ENCODE measurements at places on chromosomes 5 and 9.

GRCh38 chr5:154237946-154238345, 47.4 kb downstream of the GALNT10 start:
- no peak for DNase-seq

DNA sequence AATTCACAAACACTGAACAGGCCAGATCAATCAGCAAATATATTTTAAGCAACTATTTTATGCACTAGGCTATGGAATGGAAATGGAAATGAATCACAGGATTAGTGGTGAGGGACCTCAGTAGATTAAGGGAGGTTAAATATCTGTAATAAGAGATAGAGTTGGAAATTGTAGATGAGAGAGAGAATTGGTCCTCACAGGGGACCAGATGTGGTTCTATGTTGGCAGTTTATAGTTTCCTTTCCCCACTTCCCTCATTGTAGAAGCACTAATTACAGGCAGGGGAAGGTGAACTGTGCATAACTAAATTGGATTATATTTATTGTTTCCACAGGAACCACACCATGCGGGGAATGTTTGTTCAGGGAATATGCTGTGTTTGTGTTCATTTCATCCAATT, 496.2 kb downstream of the ARHGEF28 start:
- DNase-seq, result no peak

GRCh38 chr5:174733836-174734235, 9.5 kb downstream of the MSX2 start:
- no peak for DNase-seq

GRCh38 chr5:101024299-101024698, 121.2 kb upstream of the ST8SIA4 start:
- DNase-seq, result no peak

DNA sequence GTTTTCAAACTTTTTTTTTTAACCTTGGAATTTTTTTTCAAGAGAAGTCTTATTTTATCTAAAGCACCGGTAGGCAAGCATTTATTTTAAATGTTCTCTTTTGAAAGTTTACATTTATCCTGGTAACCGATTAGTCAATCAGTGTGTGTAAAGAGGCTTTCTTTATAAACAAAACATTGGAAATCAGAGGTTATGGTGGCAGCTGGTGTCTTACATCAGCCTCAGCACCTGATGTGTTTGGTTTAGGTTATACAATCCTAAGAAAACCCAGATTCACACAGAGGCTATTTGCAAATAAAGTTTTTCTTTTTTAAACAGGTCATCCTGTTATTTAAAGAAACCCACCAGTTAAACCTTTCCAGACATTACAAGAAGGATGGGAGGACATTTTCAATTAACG, 173.3 kb upstream of the GDNF start:
- DNase-seq, result peak; percentile 2

- DNase-seq, result no peak
These were observed 164.5 kb upstream of the NFIB start for GRCh38 chr9:14478175-14479162.

DNA sequence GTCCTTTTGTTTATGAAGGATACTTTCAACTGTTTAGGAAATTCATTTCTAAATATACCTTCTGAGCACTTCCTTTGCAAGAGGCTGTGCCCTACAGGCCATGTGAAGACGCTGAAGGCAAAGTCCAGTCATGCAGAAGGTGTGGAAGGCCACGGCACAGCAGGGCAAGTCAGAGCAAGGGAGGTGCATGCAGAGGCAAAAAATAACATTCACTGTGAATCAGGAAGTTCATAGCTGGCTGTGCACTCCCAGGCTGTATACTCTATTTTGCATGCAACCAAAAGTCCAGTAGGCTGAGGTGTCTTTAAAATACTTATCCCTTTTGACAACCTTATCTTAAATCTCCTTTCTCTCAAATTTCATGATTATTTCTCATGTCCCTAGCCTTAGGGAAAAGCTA, 50.3 kb downstream of the GNAQ start:
- no peak for DNase-seq

GRCh38 chr5:68708842-68709170, 385.0 kb upstream of the SLC30A5 start:
- no peak for DNase-seq

DNA sequence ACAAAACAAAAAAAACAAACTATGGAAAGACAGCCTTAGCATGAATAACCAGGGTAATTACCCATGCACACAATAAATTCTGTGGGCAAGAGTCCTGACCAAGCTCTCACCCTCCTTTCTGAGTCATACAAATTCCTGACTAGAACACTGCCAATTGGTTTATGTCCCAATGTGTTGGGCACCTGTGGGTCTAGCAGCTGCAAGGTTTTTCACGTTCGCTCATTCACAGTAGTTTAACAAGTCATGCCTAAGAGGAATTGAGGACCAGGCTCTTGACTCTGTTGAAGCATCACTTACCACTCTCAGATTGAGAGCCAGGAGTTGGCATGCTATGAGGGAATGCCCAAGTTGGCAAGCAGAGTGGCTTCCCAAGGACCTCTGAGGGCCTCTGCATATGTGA, 205.5 kb upstream of the SLC24A2 start:
- no peak for DNase-seq

GRCh38 chr5:103525361-103525760, 37.2 kb downstream of the NUDT12 start:
- DNase-seq, result no peak

- no peak for DNase-seq
These were observed 128.2 kb upstream of the ASTN2 start for GRCh38 chr9:117543089-117543488.

DNA sequence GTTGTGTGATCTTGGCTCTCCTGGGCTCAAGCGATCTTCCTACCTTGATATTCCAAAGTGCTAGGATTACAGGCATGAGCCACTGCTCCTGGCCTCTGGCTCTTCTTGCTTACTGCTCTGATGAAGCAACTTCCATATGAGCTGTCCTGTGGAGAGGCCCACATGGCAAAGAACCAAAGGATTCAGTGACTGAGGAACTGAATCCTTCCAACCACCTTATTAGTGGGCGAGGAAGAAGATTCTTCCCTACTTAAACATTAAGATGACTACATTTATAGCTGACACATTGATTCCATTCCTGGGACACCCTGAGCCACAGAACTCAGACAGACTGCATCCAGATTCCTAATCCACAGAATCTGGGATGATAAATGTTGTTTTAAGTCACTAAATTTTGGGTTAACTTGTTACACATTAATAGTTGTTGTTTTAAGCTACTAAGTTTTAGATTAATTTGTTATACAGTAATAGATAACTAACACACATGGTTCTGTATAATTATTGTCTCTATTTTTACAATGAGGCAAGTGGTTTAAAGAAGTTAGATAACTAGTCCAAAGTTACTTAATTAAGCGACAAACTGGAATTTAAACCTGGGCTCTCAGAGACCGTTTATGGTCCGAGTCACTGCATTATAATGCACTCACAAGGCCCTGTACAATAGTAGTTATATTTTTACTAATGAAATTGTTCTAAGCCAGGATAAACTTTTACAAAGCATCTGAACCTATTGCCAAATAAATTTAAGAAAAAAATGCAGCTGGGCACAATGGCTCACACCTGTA, 16.7 kb upstream of the SLCO4C1 start:
- DNase-seq, result no peak

GRCh38 chr5:165104611-165105010, 1599.2 kb downstream of the MAT2B start:
- no peak for DNase-seq

GRCh38 chr9:104091708-104092107, 2.4 kb upstream of the SMC2 start:
- DNase-seq, result peak; percentile 92

GRCh38 chr5:142364251-142365145, 39.7 kb upstream of the SPRY4 start:
- peak; percentile 80 for DNase-seq

GRCh38 chr5:180290568-180291233, 1.2 kb downstream of the MAPK9 start:
- no peak for DNase-seq

- no peak for DNase-seq
These were observed 428 bp downstream of the SLCO4C1 start for GRCh38 chr5:102295534-102296177.

GRCh38 chr9:75432888-75433287, 344.6 kb downstream of the OSTF1 start:
- DNase-seq, result no peak

All from NCI-H1092 treated with DMSO at 0.1 percent for 48 hours (cell line).